Activated CD4-positive, alpha-beta T cell treated with anti-CD3 and anti-CD28 coated beads for 48 hours (primary cell): ENCODE measurements at places on chromosomes 1 and 21.
A peak's percentile ranks its signal among the peaks of the same experiment; 100 is the strongest.

DNA sequence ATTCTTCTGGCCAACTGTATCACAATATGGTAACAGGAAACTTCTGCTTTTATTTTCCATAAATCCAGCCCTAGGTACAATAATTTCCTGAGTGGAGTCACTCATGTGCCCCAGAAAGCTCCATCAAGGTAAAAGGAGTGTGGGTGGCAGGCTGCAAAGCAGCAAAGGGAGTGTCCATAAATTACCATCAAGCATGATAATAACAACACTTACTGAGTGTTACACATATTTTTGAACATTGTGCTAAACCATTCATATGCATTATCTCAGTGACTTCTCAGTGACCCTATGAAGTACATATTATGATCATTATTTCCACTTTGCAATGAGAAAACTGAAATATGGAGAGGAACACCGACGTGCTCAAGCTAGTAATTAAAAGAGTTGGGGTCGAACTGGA, 149.2 kb upstream of the PLXNA2 start:
- DNase-seq = no peak

DNA sequence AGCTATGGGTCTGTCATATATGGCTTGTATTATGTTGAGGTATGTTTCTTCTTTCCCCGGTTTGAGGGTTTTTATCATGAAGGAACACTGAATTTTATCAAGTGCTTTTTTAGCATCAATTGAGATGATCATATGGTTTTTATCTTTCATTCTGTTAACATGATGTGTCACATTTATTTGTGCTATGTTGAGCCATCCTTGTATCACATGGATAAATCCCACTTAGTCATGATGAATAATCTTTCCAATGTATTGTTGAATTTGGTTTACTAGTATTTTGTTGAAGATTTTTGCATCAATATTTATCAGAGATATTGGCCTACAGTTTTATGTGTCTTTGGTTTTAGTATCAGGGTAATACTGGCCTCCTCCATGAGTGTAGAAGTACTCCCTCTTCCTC, 61.7 kb downstream of the GPR137B start:
- DNase-seq = no peak

DNA sequence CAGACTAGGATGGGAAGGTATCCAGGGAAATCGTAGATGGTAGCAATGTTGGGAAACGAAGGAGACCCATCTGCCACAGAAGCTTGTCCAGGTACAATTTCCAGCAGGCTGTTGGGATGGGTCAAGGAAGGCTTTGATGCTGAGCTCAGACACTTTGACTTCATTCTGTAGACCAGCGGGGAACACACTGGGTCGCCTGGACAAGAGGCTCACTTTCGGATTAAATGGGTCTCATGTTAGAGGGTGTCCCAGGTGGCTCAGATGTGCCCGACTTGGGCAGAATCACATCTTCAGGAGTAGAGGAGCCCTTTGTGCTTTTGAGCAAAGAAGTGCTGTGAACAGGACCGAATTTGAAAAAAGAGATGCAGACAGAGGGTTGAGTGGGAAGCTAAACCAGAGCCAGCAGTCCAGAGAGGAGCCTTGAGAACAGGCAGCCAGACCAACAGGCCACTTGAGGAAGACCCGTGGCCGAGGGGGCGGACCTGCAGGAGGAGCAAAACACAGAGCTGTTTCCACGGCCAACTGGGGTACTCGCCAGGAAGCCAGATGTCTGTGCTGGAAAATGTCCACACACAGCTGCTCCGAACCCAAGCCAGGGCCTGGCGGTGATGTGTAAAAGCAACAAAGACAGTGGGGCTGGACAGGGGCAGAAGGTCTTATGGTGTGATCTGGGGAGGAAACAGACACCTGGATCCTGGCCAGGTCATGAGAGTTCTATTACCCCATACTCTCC, 146.9 kb downstream of the AJAP1 start:
- DNase-seq = no peak

- DNase-seq = no peak
Measured at GRCh38 chr1:41390166-41390565, 28.9 kb downstream of the FOXO6 start.

- DNase-seq = no peak
Measured at GRCh38 chr21:35011681-35012080, 37.4 kb downstream of the RUNX1 start.

DNA sequence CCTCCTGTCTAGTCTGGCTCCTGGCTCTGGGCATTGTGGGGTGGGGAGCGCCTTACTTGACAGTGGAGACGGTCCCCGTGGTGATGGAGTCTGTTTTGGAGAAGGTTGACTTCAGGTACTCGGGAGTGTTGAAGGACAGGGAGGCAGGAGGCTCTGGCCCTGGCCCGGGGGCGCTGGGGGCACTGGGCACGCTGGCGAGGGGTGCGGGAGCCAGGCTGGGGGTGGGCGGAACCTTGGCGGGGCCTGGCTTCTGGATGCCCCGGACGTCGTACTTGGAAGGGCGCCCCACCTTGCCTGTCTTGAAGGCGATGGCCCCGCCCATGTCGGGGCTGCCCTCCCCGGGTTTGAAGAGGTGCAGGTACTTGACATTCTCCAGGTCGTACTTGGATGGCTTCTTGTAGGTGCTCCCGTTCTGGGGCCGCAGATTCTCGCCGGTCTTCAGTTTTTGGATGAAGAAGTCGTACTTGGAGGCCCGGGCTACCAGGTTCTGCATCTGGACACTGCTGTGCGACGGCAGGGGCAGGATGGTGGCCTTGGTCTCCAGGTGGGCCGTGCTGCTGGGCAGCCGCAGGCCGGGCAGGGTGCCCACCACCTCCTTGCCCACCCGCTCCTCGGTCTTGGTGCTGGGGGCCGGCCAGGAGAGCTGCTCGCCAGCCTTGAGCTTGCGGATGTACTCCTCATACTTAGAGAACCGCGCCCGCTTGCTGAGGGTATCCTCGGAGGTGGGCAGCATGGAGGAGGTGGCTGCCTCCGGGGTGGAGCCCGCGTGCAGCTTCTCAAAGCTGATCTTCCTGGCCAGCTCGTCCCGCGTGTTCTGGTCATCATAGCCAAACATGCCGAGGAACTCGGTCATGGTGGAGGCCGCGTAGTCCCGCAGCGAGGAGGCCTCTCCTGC, 136.6 kb downstream of the CASZ1 start:
- DNase-seq = no peak

DNA sequence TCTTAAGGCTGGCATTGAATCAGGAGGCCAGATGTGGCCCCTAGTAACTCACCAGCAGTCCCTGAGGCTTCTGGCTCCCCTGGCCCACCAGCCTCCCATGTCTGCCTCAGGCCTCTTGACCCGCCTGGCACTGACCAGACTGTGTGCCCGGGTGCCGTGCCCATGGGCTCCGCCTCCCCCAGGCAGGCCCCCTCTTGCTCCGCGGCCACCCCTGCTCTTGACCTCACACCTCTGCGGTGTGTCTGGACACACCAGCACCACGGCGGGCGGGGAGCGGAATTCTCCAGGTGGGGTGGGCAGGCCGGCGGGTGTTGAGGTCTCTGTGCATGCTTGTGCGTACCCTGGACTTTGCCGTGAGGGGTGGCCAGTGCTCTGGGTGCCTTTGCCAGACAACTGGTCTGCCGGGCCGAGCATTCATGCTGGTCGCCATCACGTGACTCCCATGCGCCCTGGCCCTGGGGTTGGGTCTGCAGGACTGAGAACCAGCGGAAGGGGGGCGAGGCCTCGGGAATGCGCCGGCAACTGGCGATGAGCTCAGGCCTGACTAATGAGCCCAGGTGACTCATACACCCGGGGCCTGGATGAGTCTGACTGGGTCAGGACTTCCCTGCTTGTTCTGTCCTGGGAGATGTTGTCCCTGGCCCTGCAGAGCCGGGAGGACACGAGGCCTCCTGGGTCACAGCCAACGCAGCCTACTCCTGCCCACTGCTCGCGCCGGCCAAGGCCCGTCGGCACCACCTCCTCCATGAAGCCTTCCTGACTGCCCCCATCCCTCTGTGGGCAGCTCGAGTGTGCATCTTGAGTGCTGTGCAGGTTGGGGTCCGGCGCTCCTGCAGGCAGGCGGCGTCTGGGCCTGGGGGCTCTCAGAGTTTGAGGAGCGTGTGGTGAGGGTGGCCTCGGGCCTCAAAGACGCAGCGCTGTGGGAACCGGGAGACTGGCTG, 22.6 kb downstream of the COL18A1 start:
- no peak for DNase-seq

DNA sequence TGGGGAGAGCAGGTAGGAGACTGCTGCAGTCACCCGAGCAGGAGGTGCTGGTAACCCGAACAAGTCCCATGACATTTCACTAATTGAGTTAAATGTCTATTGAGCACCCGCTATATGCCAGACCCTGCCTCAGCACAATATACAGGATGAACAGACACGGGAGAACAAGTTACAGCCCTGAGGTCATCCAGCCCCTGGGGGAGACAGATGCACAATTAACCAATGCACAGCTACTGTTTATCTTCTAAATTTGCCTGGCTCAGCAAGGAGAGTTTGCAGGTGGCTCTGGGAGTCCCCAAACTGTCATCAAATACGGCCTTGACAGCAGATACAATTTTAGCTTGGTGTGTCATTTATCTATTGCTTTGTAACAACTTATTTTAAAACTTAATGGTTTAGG, 18.1 kb downstream of the CITED4 start:
- DNase-seq = no peak

DNA sequence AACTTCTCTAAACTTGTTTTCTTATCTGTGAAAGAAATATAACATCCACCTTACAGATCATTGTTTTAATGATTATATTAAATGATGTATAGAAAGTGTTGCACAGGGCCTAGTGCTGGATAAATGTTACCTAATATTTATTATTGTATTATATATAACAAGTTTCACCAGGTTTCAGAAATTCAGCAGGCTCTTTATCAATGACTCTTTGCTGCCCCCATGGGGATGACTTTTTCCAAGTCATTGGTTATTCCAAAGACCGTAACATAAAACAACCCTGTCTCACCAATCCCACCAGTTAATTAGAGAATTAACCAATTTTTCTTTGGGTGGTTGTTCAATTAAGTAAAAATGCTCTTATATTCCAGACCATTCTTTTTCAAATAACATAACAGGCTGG, 7.3 kb upstream of the DEDD start:
- DNase-seq = peak; percentile 36

DNA sequence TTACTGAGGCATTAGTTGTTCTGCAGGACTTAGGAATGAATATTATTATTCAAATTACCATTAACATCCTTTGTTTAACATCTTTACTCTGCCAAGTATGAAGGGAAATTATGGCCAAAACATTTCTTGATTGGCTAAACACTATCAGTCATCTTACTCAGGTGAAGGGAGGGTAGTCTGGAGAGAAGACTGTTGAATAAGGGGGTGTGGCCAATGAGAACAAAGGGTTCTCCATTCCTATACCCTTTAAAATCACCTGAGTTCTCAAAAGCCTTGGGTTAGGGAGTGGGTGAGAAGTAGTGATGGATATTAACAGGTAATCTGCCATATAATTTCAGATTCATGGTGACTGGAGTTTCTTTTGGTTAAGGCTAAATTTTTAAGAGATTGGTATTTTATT, 19.3 kb downstream of the CRYZL1 start:
- DNase-seq = no peak

GRCh38 chr1:37811027-37811655, 3.1 kb upstream of the YRDC start:
- DNase-seq = peak; percentile 78

- DNase-seq = no peak
Measured at GRCh38 chr1:210434223-210434622, 105.5 kb downstream of the HHAT start.

GRCh38 chr1:116698244-116698595, 30.7 kb upstream of the IGSF3 start:
- no peak for DNase-seq

DNA sequence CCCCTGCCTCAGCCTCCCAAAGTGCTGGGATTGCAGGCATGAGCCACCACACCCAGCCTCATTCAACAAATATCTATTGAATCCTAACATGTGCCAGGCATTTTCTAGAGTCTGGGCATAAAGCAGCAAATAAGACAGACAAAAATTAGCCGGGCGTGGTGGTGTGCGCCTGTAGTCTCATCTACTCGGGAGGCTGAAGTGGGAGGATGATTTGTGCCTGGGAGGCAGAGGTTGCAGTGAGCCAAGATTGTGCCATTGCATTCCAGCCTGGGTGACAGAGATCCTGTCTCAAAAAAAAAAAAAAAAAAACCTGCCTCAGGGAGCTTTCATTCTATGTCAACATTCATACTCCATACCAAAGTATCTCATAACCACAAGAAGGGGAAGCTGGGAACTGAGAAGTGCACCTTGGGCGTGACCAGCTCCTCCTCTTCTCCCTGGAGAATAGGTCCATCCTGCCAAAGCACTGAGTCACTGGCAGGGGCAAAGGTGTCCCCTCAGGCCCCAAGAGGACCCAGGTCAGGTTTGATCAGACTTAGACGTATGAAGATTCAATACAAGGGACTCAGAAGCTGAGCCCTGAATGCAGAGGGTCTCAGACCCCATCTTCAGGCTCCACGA, 36.8 kb upstream of the PPP1R15B start:
- no peak for DNase-seq
